ENCODE measurements at places on chromosomes 7 and 10.

GRCh38 chr7:120180221-120180620, 92.8 kb upstream of the KCND2 start:
- peak; percentile 33 for DNase-seq

DNA sequence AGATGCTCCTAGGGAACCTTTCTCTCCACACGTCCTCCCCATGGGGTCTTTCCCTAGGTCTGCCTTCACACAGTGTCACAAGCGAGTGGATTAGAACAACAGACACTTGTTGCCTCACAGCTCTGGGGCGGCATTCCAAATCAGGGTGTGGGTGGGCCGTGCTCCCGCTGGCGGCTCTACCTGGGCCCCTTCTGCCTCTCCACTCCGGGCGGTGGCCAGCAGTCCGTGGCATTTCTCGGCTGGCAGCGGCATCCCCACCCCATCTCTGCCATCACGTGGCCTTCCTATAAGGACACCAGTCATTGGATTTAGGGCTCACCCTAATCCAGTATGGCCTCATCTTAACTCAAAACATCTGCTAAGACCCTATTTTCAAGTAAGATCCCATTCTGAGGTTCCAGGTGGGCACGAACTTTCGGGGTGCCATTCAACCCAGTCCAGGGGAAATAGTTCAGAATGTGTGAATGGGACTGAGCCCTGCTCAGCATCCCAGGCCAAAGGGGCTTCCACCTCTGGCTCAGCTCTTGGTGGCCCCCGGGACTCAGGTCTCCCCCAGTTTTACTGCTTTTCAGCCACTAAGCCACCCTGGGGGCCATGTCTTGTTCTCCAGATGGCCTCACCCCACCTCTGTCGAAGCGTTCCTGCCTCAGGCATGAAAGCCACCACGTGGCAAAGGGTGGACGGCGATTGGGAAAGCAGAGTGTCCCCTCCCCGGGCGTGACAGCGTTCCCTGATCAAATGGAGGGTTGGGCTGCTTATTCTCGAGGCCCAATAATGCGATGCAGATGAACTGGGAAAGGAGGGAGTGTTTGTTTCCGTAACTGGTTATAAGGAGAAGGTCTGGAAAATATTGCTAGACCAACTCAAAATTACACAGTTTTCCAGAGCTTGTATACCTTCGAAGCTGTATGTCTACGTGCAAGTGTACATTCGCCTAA, 350.0 kb downstream of the GLRX3 start:
- no peak for DNase-seq

DNA sequence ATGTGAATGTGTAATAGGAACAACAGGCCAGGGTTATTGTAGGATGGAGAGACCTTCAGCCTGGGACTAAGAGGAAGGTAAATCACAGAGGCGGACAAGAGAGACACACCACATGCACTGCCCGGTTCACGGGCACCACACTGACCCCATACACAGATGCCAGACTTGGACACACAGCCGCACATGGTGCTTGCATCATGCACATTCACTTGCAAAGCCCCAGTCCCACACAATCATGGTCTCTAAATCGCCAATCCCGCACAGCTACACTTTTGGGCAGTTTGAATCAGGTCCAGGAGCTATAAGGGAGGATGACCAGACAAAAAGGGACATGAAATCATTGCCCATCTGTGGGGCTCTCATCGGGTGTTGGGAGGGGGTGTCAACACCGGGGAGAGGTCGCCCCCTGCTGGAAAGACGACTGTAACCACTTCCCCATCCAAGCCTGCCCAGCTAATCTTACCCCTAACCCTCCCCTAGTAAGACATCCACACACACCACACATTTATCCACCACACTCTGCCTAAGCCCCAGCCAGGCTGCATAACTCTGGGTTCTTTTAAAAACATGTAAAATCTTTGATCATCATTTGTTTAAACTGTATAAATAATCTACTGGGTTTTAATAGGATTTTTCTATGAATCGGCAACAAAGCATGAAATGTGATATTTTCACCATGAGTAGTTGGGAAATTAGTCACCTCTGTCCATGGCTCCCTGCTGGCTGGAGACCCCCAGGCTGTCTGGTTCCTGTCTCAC, 40.5 kb upstream of the SLF2 start:
- DNase-seq, result no peak

DNA sequence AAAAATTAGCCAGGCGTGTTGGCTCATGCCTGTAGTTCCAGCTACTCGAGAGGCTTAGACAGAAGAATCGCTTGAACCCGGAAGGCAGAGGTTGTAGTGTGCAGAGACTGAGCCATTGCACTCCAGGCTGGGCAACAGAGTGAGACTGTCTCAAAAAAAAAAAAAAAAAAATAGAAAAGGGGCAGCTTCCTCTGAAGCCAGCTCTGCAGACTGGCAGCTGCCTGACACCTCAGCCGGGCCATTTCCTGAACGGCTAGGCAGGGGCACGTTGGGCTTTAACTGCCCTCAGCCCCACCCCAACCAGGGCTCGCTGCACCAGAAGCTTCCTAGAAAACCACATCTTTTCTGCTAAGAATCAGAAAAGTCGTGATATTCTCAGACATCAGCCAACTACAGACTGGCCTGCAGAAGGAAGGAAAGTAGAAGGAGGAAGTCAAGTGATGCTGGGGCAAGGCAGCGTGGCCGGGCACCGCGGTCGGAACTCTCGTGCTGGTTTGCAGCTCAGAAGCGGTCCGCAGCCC, 38.0 kb downstream of the PRKAG2 start:
- no peak for DNase-seq

DNA sequence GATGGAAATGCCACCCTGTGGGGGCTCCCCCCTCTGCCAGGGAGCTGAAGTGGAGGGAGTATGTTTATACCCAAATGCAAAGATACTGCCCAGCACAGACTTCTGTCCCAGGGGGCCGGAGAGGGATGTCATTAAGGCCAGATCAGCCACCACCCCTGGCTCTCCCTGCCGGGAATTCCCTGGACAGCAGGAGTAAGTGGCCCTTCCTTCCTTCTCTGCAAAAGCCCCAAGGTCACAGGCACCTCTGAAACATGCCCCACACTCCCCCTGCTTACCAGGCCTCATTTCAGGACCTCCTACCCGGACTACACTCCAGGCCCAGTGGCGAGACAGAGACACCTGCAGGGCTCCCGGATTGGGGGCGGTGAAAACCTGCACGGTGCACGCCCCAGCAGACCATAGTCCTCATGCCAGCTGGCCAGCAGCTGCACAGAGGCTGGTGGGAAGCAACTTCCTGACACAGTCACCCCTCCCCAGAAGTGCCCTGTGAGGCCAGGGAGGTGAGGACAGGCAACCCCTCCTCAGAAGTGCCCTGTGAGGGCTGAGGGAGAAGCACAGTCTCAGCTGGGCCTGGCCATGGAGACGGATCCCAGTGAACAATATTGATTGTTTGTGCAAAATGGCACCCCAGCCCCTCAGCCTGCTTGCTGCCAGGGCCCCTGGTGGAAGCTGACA, 33.0 kb upstream of the RET start:
- no peak for DNase-seq

- DNase-seq, result no peak
Observed at GRCh38 chr7:19117870-19118608, 603 bp upstream of the TWIST1 start.

GRCh38 chr7:7276161-7276560, 93.8 kb downstream of the C1GALT1 start:
- DNase-seq, result no peak

DNA sequence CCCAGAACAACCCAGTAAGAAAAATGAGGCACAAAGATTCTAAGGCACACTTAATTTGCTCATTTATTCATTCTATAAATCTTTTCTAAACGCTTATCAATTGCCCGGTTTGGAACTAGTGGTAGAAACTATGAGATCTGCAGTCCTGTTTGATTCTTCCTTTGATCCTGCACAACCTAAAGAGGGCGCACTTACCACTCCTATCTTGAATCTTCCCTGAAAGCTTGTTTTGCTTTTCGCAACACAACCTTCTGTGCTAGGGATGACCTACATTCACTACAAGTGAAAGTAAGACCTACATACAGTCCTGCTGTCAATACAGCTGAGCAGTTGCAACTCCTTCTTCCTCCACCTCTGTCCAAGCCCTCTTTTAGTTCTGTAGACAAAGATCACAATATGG, 12.6 kb upstream of the ARL4A start:
- DNase-seq, result no peak

- DNase-seq, result no peak
Observed at GRCh38 chr7:37526623-37527022, 78.0 kb upstream of the ELMO1 start.

DNA sequence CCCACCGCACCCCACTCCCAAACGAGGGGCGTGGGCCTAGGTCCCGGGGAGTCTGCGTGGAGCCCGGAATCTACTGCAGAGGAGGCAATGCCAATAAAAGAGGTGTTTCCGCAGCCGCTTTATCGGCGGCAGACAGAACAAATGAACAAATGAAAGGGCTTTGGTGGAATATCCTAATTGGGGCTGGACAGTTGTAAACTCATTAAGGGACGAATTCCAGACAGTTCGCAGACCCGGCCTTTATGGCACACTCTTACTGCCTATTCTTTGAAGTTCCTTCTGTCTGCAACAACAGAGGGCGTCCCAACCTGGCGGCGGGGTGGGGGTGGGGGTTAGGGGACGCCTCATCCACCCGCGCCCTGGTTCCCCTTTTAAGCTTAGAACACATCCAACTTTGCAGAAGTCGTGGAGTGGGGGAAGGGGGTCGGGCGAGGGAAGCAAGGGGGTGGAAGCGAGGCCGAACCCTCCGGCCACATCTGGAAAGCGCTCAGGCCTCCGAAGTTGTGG, 4.1 kb downstream of the HOXA9 start:
- DNase-seq, result no peak

GRCh38 chr7:66529883-66530610, 98.6 kb upstream of the KCTD7 start:
- no peak for DNase-seq

GRCh38 chr7:29976266-29976665, 13.3 kb downstream of the SCRN1 start:
- peak; percentile 11 for DNase-seq

GRCh38 chr7:156060925-156061324, 248.7 kb upstream of the SHH start:
- no peak for DNase-seq

- no peak for DNase-seq
Observed at GRCh38 chr7:34036051-34036920, 130.9 kb downstream of the BMPER start.

DNA sequence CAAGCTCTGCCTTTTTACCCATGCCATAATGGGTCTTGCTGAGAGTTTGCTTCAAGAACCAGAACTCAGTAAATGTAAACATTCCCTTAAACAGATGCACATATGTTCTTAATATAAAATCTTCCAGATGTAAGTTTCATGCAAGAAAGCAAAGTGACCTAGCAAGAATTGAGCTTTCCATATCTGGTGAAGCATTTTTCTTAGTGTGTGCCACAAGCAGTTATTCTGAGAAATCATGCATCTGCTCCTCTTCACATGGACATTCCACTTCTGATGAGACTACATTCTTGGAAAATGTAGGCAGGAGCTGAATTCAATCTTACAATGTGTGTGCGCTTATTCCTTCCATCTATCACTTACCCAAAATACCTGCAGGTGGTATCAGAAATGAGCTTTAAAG, 227.8 kb upstream of the LRRTM3 start:
- no peak for DNase-seq

GRCh38 chr10:123972481-123973401, 81.1 kb upstream of the CPXM2 start:
- DNase-seq, result no peak

Measured in stromal cell of bone marrow (primary cell).